Lower leg skin (tissue), 4 donors: ENCODE measurements at places on chromosomes 1 and 21. TPM values are rescaled to one million over a fixed set of nuclear protein-coding genes. Genes with fewer than 3 reads are reported as not detected.

CD1B gene
- not detected for total RNA-seq

SLC30A2 gene
- total RNA-seq = 1.8 TPM

KCNK1 gene
- total RNA-seq = 13.1 TPM

DMBX1 gene
- 0.51 TPM for total RNA-seq

NRDC gene
- 99.8 TPM for total RNA-seq

RGS16 gene
- total RNA-seq = not detected

KRTAP19-6 gene
- total RNA-seq = not detected

ZMYND12 gene
- 0.25 TPM for total RNA-seq

- DNase-seq = no peak
Observed at GRCh38 chr1:44911026-44911425, 68.0 kb upstream of the PTCH2 start.

DNA sequence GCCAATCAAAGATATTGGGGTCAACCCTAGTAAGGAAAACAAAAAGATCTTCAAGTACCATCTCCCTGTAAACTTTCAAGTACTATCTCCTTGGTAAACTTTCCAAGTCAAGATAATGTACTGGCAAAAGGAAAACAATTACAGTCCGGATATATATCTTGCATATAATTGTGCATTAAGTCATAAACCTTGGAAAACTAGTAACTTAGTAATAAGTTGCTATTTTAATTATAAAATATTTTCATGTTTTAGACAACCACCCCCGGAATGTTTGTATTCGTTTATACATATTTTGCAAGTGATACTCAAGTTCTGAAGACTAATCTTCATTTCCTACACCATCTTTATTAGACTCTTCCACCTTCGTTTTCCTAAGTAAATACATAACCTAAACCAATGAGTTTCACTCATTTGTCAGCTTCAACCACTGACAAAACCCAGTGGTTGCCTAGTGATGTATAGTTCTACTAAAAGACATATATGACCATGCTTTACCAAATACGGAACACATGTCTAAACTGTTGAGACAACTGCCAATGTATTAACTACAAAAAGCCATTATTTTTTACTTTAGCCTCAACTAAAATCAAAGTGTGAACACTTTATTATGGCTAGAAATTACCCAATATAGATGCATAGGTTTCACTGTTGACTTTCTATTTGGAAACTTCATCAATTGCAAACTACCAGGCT, 1.7 kb downstream of the AKT3 start:
- no peak for DNase-seq

- no peak for DNase-seq
Observed at GRCh38 chr1:66769512-66770229, 17.4 kb downstream of the DYNLT5 start.

- no peak for DNase-seq
Observed at GRCh38 chr1:65512967-65513780, 92.7 kb downstream of the LEPR start.

- DNase-seq = no peak
Observed at GRCh38 chr21:43573921-43574320, 85.4 kb downstream of the HSF2BP start.

DNA sequence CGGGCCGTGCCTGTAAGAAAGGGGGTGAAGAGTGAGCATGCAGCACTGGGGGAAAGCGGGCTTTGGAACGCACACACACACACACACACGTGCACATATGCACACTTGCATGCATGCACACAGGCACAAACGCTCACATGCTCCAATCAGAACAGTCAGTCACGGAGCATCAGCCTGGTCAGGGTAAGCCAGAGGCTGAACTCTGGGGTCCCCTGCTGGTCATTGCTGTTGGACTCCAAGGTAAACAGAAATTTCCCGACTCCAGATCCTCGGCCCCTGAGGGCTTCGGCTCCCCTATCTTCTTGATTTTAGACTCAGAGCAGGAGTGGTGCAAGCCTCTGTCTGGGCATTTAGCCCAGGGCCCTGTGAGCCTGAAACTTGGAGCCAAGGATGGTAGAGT, 54.2 kb downstream of the SYT2 start:
- DNase-seq = no peak
